ENCODE measurements at places on chromosomes 6 and 20. TPM values are rescaled to one million over a fixed set of nuclear protein-coding genes. Genes with fewer than 3 reads are reported as not detected.

DNA sequence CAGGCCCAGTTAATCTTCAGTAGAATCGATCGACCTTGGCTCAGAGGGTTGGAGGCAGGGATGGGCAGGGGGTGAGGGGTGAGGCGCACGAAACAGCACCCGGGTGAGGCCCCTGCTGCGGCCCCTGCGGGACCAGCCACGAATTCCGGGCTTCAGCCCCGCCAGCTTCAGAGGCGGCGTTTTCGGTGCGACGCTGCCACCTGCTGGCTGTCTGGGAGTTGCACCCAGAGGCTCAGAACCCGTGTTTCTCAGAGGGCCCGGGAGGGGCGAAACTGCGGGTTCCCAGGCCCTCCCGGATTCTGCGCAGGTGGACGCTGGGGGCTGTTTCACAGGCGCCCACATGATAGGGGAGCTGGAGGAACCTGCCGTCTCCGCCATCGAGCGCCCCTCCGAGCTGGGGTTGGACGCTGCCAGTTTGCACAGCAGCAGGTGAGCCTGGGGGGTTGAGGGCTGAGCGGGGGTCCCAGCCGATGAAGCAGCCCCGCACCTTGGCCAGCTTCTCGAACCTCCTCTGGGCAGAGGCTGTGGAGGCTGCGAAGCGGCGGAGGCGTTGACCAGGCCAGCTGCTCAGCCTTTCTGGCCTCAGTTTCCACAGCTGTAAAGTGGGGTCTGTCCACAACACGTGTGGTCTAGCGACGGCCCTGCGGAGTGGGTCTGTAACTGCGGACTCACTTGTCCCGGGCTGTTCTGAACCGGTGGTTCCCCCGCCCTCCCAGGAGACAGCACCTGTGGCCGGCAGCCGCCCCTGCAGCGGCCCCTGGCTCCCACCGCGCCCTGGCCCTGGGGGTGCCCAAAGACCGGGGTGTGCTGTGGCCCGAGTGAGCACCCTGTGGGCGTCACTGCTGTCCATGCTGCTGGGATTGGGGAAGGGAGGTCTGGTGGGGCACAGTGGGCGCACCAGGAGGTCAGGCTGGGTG, 2.5 kb upstream of the BHLHE23 start:
- peak; percentile 82 for DNase-seq

- no peak for DNase-seq
These were observed 32.4 kb upstream of the ADTRP start for GRCh38 chr6:11810854-11811643.

GRCh38 chr6:25842526-25842925, 10.7 kb upstream of the SLC17A1 start:
- DNase-seq: no peak

GRCh38 chr20:64216036-64216435, 39.5 kb upstream of the PCMTD2 start:
- no peak for DNase-seq

DNA sequence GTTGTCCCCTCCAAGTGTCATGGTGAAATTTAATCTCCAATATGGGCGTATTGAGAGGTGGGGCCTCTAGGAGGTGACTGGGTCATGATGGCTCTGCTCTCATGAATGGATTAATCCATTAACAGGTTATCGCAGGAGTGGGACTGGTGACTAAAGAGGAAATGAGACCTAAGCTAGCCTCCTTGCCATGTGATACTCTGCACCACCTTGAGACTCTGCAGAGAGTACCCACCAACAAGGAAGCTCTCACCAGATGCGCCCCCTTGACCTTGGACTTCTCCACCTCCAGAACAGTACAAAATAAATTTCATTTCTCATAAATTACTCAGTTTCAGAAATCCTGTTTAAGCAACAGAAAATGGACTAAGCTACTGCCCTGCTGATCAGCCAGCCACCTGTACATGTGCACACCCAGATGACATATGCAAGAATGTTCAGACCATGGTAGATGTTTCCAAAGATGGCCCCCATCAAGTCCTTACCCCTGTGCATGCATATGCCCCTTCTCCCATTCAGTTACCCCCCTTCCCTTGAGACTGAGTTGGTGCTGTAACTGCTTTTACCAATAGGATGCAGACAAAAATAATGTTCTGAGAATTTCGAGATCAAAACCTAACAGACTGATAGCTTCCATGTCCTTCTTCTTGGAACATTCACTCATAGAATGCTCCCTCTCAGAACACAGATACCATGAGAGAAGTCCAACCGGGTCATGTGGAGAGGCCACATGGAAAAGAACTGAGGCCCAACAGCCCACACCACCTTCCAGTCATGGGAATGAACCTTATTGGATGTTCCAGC, 28.4 kb downstream of the MAP3K5 start:
- no peak for DNase-seq

DNA sequence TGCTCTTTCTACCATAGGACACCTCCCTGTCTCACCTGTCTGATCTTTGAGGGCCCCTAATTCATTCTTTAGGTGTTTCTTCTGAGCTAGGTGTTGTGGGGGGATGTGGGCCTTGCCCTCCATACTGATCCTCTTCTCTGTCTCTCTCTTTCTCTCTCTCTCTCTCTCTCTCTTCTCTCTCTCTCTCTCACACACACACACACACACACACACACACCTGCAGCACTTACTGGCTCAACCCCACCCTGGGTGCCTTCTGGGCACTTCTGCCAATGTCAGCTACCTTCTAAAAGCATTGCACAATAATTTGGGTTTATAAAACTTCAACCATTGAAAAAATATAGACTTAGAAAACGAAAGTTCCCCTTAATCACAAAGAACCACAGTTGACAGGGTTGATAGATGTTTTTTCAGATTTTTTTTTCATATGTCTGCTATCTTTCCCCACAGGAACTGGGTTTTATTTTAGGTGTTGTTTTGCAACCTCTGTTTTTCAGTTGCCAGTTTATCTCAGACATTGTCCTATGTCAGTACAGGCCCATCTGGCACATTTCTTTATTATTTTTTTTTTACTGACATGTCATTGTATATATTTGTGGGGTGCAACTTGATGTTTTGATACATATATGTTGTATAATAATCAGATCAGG, 28.1 kb downstream of the PKIG start:
- DNase-seq: peak; percentile 69

GRCh38 chr20:21302664-21303060, 469 bp upstream of the XRN2 start:
- DNase-seq: no peak

- no peak for DNase-seq
These were observed 62.6 kb downstream of the RIN2 start for GRCh38 chr20:19820555-19821211.

- DNase-seq: no peak
These were observed 43.9 kb downstream of the HLA-A start for GRCh38 chr6:29986179-29986781.

DNA sequence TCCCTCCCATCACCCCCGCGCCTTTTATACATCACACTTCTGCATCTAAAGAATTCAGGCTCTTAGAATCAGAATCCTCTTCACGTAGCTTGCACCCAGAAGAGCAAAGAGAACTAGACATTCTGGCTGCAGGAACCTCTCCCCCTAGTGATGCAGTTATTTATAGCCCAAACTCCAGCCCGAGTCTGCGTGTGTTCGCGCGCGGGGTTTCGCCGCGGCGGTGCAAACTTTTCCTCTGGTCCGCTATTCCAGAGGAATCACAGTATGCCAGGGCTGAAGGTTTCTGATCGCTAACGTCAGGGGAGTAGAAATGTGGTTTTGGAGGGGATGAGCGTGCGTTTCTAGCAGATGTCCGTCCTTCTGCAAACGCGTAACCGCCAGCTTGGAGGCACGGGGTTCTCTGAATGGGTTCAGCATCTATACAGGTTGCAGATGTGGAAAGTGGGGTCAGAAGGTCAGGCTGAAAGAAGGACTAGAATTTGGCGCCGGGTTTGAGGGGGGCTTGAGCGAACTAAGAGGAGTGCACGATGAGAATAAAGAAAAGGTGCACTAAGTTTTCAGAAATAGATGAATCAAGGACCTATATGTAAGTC, 1.8 kb downstream of the EPHA7 start:
- DNase-seq: no peak

MED20 gene
- total RNA-seq: 1.3 TPM

OTOR gene
- total RNA-seq: not detected

ADA gene
- total RNA-seq: 32.8 TPM

ATP6V1G2 gene
- 3.3 TPM for total RNA-seq

CST2 gene
- total RNA-seq: not detected
